ENCODE measurements at places on chromosomes 3 and 15. TPM values are rescaled to one million over a fixed set of nuclear protein-coding genes. Genes with fewer than 3 reads are reported as not detected.

DNA sequence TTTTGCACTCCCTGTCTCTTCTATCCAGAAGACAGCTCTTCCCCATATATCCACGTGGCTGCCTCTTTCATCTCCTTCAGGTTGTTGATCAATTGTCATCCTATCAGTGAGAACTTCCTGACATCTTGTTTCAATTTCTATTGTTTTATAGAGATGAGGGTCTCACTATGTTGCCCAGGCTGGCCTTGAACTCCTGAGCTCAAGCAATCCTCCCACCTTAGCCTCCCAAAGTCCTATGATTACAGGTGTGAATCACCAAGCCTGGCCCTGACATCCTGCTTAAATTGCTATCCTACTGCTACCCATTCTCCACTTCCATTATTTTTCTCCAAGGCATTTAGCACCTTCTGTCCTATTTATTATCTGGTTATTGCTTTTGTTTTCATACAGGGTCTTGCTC, 44.9 kb upstream of the IREB2 start:
- peaks cover 4% of the 10 kb centered on the region for H3K4me1 ChIP-seq
- peaks cover 7% of the 10 kb centered on the region for H3K27me3 ChIP-seq
- no peak overlapping the region for H3K27ac ChIP-seq
- H3K4me3 ChIP-seq = no peak overlapping the region
- DNase-seq = no peak

DNA sequence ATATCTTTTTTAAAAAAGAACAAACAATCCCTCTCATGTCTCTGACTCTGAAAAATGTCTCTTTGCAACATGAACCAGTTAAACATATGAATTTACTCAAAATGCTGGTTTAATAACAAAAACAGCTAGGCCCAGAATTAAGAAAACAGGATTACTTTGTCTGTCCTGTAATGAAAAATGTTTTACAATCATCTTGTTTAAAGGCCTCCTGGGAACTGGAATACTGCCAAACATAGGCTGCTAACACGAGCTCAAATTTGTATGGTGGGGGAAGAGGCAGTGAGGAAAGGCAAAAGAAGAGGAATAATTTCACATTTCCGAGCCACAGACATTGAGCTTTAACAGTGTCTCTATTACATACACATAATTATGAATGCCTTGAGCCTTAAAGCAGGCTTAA, 61.7 kb upstream of the PPIB start:
- DNase-seq = peak; percentile 17
- no peaks in the 10 kb centered on the region for H3K4me1 ChIP-seq
- H3K27ac ChIP-seq = no peak overlapping the region
- H3K36me3 ChIP-seq = no peaks in the 10 kb centered on the region

GRCh38 chr3:77304700-77305021, 264.8 kb downstream of the ROBO2 start:
- no peaks in the 10 kb centered on the region for H3K4me1 ChIP-seq
- H3K27ac ChIP-seq = no peak overlapping the region
- no peaks in the 10 kb centered on the region for H3K27me3 ChIP-seq

DNA sequence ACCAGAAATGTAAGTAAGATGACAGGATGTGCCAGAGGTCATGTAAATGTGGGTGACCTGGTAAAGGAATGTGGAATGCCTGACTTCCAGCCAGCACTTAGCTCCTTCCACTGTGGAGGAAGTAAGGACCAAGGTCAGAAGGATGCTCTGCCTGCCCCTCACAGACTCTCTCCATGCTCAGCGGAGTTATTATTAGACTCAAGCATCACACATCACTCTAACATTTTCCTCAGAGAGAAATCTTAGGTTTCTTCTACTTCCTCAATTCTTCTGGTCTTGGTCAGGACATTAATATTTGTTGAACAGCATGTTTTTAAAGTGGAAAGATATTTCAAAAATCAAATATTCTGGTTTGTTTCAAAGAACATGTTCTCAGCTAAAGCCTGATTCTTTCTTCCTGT, 231.4 kb upstream of the WNT5A start:
- no peak for DNase-seq
- peaks cover 19% of the 10 kb centered on the region for H3K4me1 ChIP-seq
- H3K27ac ChIP-seq = no peak overlapping the region
- no peaks in the 10 kb centered on the region for H3K27me3 ChIP-seq

The TERB2 gene
- total RNA-seq = not detected

- H3K4me3 ChIP-seq = no peak overlapping the region
- no peaks in the 10 kb centered on the region for H3K27me3 ChIP-seq
- no peak for DNase-seq
- H3K27ac ChIP-seq = no peak overlapping the region
- no peaks in the 10 kb centered on the region for H3K36me3 ChIP-seq
These were observed 66.2 kb downstream of the SAMMSON start for GRCh38 chr3:70065696-70066253.

DNA sequence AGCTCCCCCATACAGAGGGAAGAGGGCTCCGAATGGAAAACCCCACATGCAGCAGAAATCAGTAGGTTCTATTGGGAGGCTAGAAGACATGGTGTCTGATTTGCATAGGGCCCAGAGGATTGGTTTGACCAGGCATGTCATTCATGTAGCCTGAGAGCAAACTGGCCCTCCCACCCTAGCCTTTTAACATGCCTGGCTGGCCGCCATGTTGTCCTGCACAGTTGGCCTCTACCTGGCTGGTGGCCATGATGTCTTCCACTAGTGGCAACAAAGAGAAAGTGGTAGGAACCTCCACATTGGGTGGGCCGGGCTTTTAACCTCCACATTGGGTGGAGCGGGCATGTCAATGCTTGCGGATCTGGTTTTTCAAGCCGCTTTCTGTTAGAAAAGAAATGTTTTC, 312.1 kb downstream of the TAFA4 start:
- no peak overlapping the region for H3K27ac ChIP-seq
- no peaks in the 10 kb centered on the region for H3K27me3 ChIP-seq
- no peaks in the 10 kb centered on the region for H3K36me3 ChIP-seq
- H3K4me3 ChIP-seq = no peak overlapping the region
- DNase-seq = peak; percentile 2
